Epithelial cell of prostate (primary cell): ENCODE measurements at places on chromosomes 1 and 21.

DNA sequence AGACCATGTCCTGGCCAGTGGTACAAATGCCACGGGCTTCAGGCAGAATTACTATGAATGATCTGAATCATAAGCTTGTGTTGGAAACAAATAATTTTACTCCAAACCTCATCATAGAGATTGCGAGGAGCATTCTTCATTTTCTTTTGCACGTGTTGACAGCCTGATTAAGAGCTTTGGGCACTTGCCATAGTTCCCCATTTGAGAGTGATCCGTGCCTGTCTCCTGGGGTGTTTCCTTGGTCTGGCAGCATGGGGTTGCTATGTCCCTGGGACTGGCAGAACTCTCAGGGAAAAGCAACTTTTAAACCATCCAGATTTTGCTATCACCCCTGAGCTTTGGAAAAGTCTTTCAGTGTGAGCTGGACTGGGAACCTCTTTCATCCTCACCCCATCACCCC is 54.3 kb upstream of the KCNJ6 start:
- no peak for DNase-seq

DNA sequence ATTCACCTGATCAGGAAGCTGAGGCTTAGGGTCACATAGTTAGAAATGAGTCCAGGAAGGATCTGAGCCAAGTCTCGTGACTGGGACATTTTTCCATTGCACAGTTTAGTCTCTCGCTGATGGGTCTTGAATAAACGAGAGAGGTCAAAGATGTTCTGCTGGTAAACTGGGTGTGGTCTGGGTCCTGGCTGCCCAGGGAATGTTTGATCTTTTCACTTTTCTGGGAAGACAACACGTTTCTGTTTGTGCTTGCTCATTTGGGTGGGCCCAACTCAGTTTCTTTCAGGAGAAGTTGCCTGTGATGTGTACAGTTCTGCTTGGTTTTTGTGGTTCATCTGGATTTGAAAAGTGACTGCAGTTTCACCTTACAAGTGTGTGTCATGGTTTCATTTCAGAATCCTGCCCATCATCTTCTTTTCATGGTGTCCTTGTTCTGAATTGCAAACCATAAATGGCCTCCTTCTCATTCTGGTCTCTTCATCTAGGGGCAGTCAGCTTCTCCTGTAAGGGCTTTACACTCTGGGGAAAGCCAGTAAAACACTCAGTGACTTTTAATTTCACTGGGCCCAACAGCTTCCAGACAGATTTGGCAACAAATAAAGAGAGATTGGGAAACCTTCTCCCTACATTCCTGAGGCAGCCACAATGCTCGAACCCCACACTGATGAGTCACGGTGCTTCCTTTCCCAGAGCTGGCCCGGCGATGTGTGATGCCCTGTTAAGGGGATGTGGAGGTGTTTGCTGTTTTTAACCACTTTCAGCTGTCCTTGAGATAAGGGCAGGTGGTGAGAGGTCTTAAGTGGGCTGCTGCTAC is 7.2 kb upstream of the TACSTD2 start:
- peak; percentile 98 for DNase-seq

DNA sequence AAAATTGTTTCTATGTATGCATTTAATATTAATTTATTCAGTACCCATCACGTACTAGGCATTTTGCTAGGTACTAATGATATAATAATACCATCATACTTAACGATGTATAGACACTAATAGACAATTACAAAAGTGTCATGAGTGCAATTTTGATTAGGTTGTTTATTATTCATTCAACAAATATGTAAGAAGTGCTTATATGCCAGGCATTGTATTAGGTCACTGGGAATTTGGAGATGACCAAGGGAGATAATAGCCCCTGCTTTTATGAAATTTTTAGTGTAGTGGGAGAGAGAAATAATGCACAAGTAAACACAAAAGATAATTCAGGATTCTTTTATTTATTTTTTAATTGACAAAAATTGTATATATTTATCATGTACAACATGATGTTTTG is 18.6 kb downstream of the C1orf185 start:
- no peak for DNase-seq

DNA sequence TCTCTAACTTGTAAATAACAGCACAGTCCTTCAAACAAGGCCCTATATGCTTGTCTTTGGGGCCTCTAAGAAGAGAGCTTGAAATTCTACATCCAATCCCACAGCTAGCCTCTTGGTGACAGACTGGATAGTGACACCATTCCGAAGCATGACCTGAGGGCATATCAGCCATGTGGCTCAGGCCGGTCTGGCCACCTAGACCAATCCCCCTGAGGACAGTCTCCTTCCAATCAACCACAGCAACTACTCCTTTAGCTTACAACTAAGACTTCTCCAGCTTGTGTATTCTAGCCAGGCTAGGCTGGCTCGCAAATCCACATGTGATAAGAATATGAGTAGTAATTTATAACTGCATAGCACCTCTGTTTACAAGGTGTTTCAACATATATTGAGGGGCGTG is 14.0 kb downstream of the BCAR3 start:
- DNase-seq: no peak

DNA sequence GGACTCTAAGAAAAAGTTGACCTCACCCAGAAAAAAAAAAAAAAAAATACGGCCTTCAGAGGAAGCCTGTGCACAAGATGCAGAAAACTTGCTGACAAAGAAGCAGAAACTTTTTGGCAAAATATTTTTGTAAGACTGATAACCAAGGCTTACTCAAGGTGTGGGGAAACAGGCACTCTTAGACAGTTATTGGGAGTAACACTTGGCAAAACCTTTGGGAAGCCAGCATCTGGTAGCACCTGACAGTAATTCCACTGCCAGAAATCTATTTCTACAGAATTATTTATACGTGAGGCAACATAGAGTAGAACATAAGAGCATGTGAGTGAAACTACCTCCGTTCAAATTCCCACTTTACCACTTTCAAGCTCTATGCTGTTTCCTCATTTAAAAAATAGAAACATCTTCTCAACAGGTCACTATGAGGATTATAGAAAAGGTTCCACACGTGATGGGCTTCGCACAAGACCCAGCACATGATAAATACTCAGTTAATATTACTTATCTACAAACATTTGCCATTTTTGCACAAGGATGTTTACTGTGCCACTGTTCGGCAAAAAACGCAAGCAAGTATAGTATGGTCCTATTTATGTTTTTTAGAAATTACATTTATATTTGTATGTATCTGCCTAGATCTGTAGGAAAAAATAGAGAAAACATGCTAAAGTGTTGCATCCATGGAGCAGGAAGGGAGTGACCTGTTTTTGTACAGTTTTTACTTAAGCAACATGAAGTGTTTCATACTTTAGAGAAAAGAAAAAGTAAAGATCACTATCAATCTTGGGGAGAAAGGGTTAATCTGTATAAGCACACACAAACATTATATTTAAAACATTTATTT is 22.2 kb downstream of the MRPL39 start:
- DNase-seq: no peak

GRCh38 chr1:236530959-236531358 is 7.2 kb downstream of the LGALS8 start:
- no peak for DNase-seq

- no peak for DNase-seq
Measured at GRCh38 chr1:115282807-115283208, 55.2 kb downstream of the NGF start.

- DNase-seq: no peak
Measured at GRCh38 chr1:43035821-43036741, 77.4 kb upstream of the SLC2A1 start.

DNA sequence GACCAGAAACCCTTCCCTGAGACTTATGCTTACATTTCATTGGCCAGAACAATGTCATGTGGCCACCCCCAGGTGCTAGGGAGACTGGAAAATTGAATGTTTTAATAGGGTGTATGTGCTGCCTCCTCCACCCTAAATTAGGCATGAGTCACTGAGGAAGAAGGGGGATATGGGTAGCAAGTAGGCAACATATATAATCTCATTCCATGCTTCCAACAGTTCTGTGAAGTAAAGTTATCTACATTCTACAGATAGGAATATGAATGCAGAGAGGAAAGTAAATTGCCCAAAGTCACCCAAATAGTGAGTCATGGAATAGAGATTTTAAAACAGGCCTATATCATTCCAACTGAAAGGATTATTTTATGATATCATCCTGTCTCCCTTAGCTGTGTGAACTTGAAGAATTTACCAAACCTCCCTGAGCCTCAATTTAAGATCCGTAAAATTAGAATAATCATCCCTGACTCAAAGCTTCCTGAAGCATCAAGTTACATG is 168.6 kb upstream of the FGGY start:
- no peak for DNase-seq

GRCh38 chr1:186899577-186899976 is 70.8 kb downstream of the PLA2G4A start:
- no peak for DNase-seq

- no peak for DNase-seq
Measured at GRCh38 chr1:203076031-203076511, 9.7 kb downstream of the MYOG start.

DNA sequence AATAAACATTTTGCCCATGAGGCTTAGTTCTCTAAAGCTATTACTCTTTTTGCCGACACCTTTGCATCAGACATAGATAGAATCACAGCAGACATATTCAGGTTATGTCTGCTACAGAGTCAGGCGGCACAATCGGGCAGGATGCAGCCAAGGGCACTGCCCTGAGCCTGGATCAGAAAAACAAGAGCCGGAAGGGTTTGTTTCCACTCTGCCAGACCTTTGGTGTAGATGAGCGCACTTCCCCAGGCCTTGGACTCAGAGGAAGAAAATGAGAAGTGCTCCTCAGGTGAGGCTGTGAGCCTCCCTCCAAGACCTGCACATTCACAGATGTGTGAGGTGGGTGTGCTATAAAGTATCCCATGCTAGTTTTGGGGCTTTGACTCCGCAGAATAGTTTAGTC is 43.7 kb downstream of the GNG12 start:
- no peak for DNase-seq

GRCh38 chr1:2279210-2279639 is 51.1 kb downstream of the SKI start:
- no peak for DNase-seq

- DNase-seq: no peak
Measured at GRCh38 chr1:84859866-84860265, 33.1 kb downstream of the LPAR3 start.

GRCh38 chr21:43699933-43700599 is 18.9 kb upstream of the PDXK start:
- no peak for DNase-seq

DNA sequence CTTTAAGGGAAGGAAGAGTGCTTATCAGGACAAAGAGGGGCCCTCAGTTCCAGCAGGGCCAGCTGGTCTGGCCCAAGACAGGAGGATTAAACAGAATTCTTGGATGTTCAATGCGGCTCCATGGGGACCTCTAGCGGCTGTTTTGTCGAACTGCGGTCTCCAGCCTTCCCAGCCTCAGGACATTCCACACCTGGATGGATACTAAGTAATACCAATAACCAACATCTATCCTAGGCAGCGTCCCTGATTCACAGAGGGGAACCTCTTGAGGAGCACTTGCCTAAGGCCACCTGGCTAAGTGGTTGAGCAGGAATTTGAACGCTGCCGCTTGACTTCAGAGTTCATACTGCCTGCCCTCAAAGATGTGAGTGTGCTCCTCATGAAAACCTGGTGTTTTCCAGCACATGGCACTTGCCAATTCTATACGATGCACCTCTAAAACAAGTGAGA is 15.5 kb upstream of the CD247 start:
- DNase-seq: no peak
